ENCODE measurements at places on chromosomes 5 and 9.

DNA sequence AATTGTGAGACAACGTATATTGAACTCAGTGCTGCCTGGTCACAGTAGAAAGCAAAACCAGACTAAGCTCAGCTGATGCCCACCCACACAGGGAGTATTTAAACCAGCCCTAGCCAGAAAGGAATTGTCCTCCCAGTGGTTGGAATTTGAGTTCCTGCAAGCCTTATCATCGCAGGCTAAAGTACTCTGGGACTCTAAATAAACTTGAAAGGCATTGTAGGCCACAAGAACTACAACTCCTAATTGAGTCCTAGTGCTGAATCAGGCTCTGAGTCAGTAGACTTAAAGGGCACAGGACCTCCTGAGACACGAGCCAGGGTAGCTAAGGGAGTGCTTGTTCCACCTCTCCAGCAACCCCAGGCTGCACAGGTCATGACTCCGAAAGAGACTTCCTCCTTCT lies 171.4 kb downstream of the MCTP1 start:
- DNase-seq: peak; percentile 33

DNA sequence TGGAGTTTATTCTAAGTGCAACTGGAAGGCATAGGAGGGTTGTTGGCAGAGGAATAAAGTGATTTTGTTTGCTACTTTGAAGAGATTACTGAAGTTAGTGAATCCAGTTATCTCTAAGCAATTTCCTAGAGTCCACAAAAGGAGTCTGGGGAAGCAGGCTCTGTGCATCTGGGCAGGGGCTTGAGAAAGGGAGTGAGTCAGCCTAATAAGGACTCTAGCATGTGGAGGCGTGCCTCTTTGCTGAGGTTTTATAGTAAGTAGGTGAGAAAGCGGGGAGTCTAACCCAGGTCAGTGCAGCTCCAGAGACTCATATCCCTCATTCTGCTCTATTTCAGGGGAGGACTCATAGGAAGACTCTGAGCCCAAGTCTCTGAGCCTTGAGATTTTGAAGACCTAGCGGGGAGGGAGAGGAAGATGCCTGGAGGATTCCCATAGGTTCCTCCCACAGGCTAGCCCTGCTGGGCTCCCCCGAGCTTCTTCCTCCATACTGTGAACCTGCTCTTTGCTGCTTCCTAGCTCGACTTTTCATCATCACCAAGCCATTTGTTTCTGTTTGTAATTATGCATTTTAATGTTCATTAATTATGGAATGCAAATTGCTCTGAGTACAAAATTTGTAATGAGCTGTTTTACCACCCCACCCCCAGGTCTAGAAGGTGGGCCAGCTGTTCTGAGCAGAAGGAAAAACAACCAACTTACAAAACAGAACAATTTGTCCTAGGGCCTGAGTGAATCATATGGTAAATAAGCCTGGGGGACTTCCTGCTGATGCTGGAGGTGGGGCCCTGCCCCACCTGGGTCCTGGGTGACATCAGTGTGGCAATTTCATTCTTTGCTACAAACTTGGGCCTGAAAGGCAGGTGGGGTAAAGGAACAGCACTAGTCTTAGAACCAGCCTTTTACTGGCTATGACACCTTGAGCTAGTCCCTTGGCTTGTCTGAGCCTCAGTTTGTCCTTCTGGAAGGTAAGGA lies 150.2 kb downstream of the TRIM32 start:
- no peak for DNase-seq

- peak; percentile 17 for DNase-seq
Observed at GRCh38 chr9:17810728-17811571, 232.1 kb downstream of the SH3GL2 start.

- DNase-seq: no peak
Observed at GRCh38 chr9:728535-728934, 113.0 kb upstream of the DMRT1 start.

DNA sequence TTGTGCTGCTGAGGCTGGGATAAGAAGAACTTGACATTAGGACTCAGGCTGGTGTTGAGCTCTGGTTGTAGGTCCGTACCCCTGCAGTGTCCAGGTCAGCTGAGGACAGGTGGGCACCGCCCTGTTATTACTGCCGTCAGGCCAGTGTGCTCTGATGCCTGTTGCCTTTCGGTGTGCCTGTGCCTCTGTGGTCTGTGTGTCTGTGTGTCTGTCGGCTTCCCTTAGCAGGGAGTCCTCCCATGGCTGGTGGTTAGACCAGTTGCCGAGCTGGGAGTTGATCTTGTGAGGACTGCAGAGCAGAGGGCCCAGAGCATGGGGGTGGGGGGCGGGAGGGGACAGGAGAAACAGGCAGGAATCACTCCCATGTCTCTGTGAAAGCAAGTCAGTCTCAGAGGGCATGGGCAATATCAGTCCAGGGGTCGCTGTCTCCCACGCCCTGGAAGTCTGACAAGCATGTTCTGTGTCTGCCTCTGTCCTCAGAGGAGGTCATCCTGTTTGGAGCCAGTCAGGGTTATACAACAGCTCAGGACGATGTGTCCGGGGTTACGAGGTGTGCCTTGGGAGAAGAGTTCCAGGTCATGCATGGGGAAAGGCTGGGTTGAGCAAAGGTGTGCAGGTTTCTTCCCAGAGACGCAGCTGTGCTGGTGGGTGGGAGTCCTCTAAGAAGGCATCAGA lies 67.3 kb upstream of the GARNL3 start:
- DNase-seq: no peak

GRCh38 chr5:68533051-68533450 lies 317.5 kb downstream of the PIK3R1 start:
- DNase-seq: no peak

Measured in AG04449 (cell line).